Forelimb muscle (tissue), 1 donor: ENCODE measurements at places on chromosomes 6 and 20.
A peak's percentile ranks its signal among the peaks of the same experiment; 100 is the strongest.

DNA sequence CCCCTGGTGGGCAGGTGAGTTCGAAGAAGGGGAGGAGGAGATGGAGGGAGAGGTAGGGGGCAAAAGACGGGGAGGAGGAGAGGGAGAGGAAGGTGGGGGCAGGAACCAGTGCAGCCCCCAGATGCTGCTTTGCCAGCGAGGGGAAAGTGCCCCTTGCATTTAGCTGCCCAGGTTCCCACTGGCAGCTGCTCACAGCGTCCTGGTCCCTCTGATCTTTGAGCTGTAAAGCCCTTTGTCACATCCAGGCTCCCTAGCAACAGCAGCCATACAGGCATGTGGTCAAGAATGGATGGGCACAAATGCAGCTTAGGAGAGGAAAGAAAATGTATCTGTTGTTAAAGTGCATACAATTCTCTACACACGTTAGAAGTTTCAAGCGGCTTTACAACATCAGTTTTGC lies 160.9 kb downstream of the CD83 start:
- DNase-seq: no peak

DNA sequence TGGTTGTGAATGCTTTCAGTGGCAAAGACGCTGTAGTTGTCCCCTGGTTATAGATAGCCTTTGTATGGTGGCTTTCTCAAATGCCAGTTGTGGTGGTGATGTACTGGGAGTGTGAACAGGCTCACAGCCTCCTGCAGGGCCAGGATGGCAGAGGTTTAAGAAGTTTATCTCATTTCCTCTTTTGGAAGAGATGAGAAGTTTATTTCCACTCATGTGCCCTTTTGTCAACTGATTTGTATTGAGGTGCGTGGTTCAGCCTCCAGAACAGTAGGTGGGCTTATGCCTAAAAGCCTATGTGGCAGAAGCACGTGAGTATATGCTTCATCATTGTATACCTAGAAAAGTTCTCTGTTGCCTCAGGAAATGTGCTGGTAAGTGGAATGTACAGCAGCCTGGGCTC lies 13.7 kb upstream of the ZFP57 start:
- DNase-seq: no peak

- no peak for DNase-seq
Observed at GRCh38 chr20:1378735-1379125, 14.1 kb downstream of the FKBP1A start.

GRCh38 chr20:694496-694895 lies 18.9 kb upstream of the SCRT2 start:
- no peak for DNase-seq

GRCh38 chr6:161985876-161986423 lies 712.1 kb upstream of the AGPAT4 start:
- no peak for DNase-seq

DNA sequence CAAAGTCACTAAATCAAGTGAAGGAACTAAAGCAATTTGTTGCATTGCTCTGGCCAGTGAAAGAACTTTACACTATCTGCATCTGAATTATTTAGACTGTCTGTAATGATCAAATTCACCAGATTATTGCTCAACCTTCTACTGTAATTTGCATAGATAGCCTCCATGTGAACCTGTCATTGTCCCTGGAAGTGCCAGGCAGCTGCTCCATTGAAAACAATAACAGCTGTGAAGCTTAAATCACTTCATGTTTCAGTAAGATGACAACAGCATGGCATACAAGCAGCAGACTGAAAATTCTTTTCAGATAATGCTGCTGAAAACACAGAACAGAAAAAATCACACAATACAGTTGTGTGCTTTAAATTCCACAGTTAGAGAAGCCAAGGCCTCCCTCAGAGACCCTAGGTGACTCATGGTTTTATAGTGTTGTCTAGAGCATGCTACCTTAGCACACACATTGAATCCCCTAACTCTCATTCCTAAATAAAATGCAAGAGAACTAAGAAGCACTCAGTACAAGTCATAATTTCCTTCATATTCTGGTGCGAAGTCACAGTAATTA lies 248.9 kb downstream of the TPBG start:
- DNase-seq: no peak

DNA sequence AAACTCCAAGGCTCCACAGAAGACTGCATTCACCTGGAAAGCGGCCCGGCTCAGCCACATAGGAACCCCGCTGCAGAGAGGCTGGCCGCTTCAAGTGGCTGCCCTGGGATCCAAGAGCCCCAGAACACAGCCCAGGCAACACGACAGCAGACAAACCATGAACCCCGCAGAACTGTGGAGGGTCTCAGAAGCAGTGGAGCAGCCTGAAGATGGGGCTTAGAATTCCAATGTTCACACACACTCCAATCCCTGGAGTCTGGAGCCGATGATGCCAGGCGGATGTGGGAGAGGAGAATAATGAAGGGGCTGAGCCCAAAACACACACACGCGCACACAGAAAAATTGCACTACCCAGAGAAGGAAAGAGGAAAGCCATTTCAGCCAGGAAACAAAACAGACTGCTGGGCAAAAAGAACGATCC lies 52.4 kb downstream of the NINL start:
- DNase-seq: no peak

GRCh38 chr6:129619579-129620233 lies 90.3 kb downstream of the ARHGAP18 start:
- no peak for DNase-seq

DNA sequence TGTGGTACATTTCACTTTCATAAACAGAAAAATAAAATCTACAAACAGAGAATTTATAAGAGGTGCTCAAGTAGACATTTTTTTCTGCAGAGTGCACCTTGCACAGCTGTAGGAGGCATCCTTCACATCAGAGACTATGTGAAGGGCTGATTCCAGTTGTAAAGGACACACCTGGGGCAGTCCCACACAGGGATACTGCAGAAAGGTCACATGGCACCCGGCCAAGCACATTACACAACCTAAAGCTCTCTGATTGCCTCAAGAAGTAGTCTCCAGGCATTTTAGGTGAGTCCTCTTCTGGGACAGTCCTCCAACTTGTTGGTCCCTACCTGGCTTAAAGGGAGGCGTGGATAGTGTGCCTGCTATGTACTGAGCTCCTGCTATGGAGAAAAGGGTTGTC lies 502.9 kb upstream of the NOX3 start:
- DNase-seq: no peak

- DNase-seq: no peak
Observed at GRCh38 chr6:48109944-48110343, 1.1 kb downstream of the PTCHD4 start.

DNA sequence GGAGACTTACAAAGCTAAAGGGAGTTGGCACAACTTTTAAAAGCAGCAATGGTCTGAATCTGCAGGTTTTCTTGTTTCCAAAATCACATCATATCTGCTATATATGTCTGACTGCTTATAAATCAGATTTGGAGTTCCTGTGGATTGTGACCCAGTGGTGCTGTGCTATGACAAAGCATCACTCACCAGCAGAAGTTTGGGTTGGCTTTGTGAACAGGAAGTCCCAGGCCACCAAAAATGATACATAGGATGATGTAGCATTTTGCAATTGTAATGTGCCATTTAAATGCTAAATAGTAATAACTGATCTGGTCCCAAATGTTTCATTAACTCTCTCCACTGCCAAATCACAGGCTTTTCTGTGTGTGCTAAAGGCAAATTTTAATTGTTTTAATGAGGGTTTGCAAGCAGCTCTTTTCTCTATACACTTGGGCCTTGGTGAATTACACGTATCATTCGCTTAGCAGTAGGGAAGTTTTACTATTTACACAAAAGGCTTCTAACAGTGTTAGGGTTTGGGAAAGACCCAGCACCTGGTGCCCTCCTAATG lies 60.8 kb downstream of the SYNDIG1 start:
- DNase-seq: no peak

GRCh38 chr20:31712564-31713311 lies 9.9 kb downstream of the BCL2L1 start:
- DNase-seq: no peak

GRCh38 chr6:116175344-116175743 lies 49.4 kb upstream of the COL10A1 start:
- no peak for DNase-seq

DNA sequence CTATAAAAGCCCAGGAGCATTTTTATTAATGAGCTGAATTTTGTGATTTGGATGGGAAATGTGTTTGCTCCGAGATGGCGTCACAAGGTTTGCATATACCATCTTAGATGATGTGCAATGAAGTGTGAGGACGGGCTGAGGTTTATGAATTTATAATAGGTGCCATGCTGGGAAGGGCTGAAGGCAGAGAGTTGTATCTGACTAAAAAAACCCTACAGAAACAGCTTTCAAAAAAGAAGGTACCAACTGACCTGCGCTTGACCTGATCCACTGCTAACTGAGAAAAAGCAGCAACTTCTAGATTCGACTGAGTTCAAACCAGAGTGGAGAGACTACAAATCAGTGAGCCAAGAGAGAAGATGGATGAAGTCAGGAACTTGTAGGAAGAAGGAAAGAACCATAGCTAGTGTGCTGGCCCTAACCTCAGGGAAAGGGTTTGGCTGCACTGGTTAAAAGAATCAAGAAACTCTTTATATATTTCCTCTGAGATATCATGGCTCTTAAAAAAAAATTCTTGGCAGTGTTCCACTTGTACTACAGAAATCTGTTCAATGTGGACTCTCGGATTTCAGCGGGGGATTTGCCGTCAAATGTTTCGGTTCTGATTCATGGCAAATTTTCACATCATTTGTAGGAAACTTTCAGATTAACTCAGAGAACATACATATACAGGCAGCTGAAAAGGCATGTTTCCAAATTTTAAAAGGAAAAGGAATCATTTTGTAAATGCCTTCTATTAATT lies 56.5 kb upstream of the HDGFL1 start:
- DNase-seq: peak; percentile 65

- no peak for DNase-seq
Observed at GRCh38 chr6:6577735-6578134, 10.8 kb upstream of the LY86 start.

GRCh38 chr6:36734486-36735060 lies 36.9 kb downstream of the RAB44 start:
- DNase-seq: no peak

- DNase-seq: no peak
Observed at GRCh38 chr6:170037541-170038250, 253.2 kb downstream of the DLL1 start.

- DNase-seq: peak; percentile 62
Observed at GRCh38 chr6:83505356-83505755, 7.0 kb upstream of the PRSS35 start.

DNA sequence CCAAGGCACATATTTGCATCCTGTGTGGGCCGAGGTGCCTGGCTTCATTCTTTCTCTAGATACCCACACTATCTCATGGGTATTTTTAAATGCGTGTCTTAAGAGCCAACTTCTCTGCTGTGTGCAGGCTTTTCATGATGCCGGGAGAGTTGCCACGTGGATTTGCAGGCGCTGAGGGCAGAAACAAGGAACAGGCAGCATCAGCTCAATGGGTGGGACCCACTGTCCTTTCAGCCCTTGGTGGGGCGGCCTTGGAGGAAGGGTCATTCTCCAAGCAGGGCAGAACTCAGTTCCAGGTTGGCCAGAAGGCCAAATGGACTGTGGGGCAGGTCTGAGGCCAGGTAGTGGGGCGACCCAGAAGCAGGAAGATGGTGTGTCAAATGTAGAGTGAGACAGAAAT lies 84.7 kb downstream of the PHACTR3 start:
- no peak for DNase-seq

GRCh38 chr6:32665661-32666060 lies 796 bp downstream of the HLA-DQB1 start:
- DNase-seq: no peak

GRCh38 chr6:13709689-13710551 lies 1.7 kb downstream of the RANBP9 start:
- no peak for DNase-seq

GRCh38 chr6:13261464-13261994 lies 66.8 kb downstream of the TBC1D7 start:
- no peak for DNase-seq

GRCh38 chr6:28981431-28981832 lies 23.7 kb downstream of the ZNF311 start:
- peak; percentile 49 for DNase-seq

DNA sequence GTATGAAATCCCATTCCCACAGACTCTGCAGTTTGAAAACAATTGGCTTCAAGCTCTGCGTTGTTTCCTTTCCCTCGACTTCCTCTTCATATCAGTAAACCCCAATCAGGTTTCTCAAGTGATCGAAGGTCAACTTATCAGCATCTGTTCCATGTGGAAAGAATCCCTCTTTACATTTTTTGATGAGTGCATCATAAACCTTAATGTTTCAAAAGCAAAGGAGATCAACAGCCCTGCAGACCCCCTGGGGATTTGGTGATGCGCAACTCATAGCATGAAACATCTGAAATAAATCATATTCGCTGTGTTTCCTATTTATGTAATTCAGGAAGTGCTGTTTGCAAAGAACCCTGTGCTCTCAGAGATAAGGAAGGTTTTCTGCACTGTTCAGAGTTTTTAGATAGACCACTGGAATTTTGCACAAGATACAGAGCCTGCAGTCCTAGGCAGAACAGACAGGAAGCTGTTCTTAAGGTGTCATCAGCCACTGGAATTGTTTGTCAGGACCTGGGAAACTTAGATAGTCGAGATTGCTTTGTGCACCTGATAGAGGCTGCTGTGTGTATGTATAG lies 216.0 kb downstream of the HIVEP2 start:
- no peak for DNase-seq

DNA sequence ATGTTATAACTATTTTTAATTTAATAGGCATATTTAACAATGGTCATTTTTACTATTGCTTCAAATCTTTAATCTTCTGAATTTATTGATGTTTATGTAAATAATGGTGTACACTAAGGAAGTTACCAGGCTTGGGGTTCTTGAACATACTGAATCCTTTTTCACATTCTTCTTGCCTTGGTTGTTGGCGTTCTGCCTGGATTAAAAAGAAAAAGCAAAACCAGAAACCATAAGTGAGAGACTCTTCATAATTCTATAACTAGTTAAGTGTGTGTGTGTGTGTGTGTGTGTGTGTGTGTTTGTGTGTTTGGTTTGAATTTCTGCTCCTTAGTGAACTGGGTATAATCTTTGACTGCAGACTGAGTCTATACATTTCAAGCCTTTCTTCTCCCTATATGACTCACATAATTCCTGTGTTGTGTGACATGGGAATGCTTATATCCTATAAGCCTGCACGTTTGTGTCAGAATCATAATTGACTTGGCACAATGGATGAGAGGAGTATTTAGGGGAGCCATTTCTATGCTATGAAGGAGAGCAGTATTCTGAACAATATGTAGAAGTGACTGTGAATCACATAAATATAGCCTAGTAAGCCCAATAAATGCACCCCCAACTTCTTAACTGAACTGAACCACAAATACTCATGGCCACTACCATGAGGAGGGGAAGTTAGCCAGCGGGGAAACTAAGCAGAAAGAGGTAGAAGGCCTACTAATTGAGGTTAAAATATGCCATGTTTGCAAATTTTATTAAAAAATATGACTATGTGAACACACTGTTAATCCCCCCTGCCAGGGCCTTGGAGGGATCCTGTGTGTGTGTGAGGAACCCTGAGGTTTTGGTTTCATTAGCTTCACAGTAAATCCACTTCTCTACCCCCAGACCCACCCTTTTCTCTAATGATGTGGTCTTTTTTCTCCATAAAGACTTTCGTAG lies 425.5 kb downstream of the BCKDHB start:
- no peak for DNase-seq

- no peak for DNase-seq
Observed at GRCh38 chr6:111533087-111533784, 50.2 kb upstream of the REV3L start.
